CD14-positive monocyte (primary cell): ENCODE measurements at places on chromosomes 6 and 20. TPM values are rescaled to one million over a fixed set of nuclear protein-coding genes. Genes with fewer than 3 reads are reported as not detected.

- peaks cover 24% of the 10 kb centered on the region for H3K4me1 ChIP-seq
- H3K36me3 ChIP-seq = peaks cover 32% of the 10 kb centered on the region
- no peak overlapping the region for H3K4me3 ChIP-seq
- H3K27ac ChIP-seq = no peak overlapping the region
- no peak for DNase-seq
Measured at GRCh38 chr20:50550531-50550930, 40.3 kb downstream of the PTPN1 start.

DNA sequence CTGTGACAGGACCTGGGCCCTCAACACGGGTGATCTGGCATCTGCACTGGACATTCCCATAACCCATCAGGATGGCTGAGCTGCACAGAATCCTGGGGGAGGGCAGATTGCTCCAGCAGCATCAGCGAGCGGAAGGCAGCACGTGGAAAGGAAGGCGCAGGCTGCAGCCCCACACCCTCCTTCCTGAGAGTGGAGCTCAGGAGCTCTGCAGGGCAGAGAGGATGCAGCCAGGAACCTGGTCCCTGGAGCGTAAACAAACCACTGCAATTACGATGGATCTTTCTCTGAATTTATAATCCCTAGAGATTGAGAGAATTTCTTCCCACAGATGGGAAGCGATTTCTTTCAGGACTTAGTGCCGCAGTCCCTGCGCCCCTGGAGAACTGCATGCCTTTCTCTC lies 39.7 kb upstream of the EMILIN3 start:
- no peaks in the 10 kb centered on the region for H3K27me3 ChIP-seq
- H3K27ac ChIP-seq = no peak overlapping the region
- no peak for DNase-seq
- H3K4me1 ChIP-seq = peaks cover 7% of the 10 kb centered on the region
- no peak overlapping the region for H3K4me3 ChIP-seq

- no peak overlapping the region for H3K4me3 ChIP-seq
- H3K27ac ChIP-seq = no peak overlapping the region
Measured at GRCh38 chr6:63793465-63794137, 158.0 kb downstream of the PHF3 start.

DNA sequence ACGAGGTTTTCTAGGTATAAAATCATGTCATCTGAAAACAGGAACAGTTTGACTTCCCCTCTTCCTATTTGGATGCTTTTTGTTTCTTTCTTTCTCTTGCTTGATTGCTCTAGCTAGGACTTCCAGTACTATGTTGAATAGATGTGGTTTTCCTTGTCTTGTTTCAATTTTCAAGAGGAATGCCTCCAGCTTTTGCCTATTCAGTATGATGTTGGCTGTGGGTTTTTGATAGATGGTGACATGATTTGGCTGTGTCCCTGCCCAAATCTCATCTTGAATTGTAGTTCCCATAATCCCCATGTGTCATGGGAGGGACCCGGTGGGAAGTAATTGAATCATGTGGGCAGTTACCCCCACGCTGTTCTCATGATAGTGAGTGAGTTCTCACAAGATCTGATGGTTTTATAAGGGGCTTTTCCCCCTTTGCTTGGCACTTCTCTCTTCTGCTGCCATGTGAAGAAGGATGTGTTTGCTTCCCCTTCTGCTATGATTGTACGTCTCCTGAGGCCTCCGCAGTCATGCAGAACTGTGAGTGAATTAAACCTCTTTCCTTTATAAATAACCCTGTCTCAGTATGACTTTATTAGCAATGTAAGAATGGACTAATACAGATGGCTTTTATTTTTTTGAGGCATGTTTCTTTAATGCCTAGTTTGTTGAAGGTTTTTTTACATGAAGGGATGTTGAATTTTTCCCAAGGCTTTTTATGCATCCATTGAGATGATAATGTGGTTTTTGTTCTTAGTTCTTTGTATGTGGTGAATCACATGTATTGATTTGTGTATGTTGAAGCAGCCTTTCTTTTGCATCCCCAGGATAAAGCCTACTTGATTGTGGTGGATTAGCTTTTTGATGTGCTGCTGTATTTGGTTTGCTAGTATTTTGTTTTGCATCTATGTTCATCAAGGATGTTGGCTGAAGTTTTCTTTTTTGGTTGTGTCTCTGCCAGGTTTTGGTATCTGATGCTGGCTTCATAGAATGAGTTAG lies 239.1 kb downstream of the THBS2 start:
- no peaks in the 10 kb centered on the region for H3K4me1 ChIP-seq
- no peaks in the 10 kb centered on the region for H3K36me3 ChIP-seq
- H3K4me3 ChIP-seq = no peak overlapping the region
- no peaks in the 10 kb centered on the region for H3K27me3 ChIP-seq

DNA sequence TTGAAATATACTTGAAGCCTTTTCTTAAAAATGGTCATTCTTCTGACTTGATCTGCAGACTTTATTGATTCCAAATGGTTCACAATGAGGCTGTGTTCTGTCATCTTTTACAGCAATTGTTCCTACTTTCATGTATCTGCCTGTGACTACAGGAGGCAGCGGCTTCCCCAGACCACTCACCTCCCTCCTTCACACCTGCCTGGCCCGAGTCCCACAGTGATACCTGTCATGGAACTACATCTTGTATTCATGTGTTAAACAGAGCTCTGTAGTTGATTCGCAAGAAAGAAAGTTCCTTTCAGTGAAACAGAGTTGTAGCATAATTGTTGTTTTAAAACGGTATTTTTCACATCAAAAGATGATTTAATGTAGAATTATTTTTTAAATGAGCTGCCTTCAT lies 673.5 kb upstream of the AGPAT4 start:
- H3K27me3 ChIP-seq = no peaks in the 10 kb centered on the region
- no peaks in the 10 kb centered on the region for H3K36me3 ChIP-seq
- H3K4me1 ChIP-seq = no peaks in the 10 kb centered on the region

DNA sequence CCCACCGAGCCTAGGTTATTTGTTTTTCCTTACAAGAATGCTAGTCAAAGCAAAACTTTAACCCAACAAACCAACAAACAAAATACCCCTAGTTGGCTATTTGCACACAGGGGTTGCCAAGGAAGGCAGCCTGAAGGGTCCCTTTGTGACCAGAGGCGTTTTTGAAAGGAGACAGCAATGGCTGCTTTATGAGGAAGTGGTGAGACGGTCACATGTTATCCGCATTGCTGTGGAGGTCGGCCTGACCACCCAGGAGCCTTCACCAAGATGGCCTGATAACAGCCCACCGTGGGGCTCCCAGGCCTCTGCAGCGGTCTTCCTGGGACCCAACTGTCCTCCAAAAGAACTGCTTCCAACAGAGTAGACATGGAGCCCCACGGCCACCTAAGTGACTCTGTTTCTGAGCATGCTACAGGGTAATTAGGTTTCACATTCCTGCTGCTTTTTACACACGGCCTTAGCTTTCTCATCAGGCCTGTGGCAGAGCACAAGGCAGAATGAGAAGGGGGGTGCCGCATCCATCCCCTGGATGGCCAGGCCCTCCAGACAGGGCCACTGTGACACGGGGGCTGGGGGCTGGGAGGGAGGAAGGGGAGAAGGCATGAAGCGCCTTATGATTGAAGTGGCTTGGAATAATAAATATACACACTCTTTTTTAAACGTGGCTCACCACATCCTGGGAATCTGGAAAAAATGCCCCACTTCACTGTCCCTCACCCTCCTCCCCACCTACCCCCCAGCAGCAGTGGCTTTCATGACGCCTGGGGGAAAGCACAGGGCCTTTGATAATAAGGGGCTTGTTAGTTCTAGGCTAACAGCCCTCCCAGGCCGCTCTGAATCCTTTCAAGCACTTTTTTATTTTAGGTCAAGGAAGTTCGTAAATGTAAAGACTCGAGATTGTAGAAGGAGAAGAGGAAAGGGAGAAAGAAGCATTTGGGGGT lies 86.0 kb downstream of the CLIC5 start:
- H3K4me1 ChIP-seq = no peaks in the 10 kb centered on the region
- no peak overlapping the region for H3K27ac ChIP-seq
- H3K27me3 ChIP-seq = no peaks in the 10 kb centered on the region

DNA sequence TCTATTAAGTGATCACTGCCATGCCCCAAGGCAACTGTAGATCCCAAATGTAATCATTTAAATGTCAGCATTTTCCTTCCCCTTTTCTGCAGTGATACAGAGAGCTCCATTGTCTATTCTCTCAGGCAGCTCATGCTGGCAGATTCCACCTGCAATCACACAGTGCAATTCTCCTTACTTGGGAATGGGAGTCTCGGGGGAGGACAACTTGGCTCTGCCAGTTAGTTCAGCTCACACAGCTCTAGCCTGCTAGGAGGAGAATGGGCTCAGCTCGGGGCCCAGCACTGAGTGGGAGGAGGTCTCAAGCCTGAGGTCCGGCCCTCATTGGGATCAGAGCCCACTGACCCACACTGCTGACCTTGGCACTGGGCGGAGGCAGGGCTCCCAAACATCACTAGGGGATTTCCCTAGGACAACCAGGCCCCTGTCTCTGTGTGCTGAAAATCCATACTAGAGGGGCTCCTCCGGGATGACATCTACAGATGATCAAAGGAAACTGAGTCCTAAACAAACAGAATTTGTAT lies 109.2 kb upstream of the ASF1A start:
- no peak for DNase-seq
- H3K4me1 ChIP-seq = peaks cover 42% of the 10 kb centered on the region

DNA sequence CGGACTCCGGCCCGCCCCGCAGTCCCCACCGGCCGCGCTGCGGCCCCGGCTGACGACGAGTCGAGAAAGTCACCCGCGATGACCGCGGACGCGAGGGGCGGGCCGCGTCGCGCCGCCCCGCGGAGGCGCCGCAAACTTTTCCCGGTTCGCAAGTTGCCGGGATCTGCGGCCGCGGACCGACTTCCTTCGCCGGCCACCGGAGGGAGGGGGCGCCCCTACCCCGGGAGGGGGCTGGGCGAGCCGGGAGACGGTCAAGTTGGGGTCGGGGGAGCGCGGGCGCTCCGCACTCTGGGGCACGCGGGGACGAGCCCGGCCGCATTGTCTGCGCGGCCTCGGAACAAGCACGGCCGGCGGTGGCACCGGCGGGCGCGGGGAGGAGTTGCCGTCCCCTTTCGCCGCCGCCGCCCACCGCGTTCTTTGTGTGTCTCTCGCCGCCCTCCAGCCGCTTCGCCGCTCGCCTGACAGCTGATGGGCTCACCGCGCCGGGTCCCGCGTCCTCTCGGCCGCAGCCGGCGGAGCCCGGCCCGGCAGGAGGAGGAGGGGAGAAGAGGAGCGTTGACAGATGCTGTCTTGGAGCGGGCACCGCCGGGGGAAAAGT lies 131.6 kb downstream of the OGFRL1 start:
- H3K4me3 ChIP-seq = peak overlapping the region; percentile 39
- H3K36me3 ChIP-seq = no peaks in the 10 kb centered on the region
- no peak for DNase-seq
- H3K4me1 ChIP-seq = peaks cover 13% of the 10 kb centered on the region

DNA sequence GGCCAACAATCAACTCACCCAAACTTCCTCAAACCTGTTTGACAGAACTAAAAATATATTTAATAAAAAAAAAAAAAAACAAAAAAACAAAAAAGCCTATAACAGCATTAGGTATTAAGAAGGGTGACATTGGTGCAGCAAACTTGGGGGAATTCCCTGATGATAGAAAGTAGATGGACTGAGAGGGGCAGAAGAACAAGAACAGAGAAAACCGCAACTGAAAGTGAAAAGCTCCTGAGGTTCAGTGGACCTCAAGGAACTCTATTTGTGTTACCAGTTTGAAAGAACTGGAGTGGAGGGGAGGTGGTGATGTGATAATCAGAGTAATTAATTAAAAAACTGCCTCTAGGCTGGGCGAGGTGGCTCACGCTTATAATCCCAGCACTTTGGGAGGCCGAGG lies 53.8 kb downstream of the MACROD2 start:
- no peak overlapping the region for H3K27ac ChIP-seq
- H3K27me3 ChIP-seq = no peaks in the 10 kb centered on the region

DNA sequence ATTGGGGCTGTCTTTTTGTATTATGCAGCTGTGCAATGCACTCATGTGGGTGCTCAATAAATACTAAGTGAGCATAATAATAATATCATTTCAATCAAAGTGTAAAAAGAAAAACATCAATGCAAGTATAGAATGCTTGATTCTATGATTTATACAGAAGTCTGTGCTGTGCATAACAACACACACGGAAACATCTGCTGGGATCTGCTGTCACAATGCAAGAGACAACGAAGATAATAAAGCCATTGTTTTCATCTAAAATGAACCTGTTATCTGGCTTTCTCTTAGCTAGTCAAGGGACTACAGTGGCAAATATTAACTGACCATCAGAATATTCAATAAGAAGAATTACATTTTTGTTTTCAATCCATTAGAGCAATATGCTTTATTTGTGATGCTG lies 1156.9 kb upstream of the MAP3K7 start:
- no peaks in the 10 kb centered on the region for H3K27me3 ChIP-seq
- no peak overlapping the region for H3K27ac ChIP-seq
- H3K36me3 ChIP-seq = no peaks in the 10 kb centered on the region
- H3K4me3 ChIP-seq = no peak overlapping the region

- no peak overlapping the region for H3K4me3 ChIP-seq
- H3K27ac ChIP-seq = no peak overlapping the region
- H3K4me1 ChIP-seq = no peaks in the 10 kb centered on the region
- no peak for DNase-seq
- no peaks in the 10 kb centered on the region for H3K36me3 ChIP-seq
Measured at GRCh38 chr6:154951345-154952200, 43.5 kb upstream of the TIAM2 start.

DNA sequence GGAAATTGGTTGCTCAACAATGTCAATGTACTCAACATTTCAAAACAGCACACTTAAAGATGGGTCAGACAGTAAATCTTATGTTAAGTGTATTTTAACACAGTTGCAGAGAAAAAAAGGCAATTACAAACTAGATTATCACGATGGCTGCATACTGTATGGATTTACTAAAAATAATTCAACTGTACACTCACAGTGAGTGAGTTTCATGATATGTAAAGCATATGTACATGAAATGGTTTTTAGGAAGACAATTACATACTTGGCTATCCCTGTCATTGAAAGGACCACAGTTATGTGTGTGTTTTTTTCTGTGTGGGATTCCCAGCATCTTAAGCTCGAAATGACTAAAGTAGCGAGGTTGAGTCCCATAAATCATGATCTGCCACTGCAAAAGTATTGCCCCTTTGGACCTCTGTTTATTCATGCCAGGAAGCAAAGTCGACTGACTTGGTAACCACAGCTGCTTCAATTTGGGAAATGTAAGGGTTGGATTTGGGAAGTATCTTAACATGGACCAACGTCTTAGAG lies 5.5 kb upstream of the SALL4 start:
- no peaks in the 10 kb centered on the region for H3K4me1 ChIP-seq
- peaks cover 18% of the 10 kb centered on the region for H3K27me3 ChIP-seq
- no peak for DNase-seq
- no peaks in the 10 kb centered on the region for H3K36me3 ChIP-seq
- H3K27ac ChIP-seq = no peak overlapping the region
- no peak overlapping the region for H3K4me3 ChIP-seq

DNA sequence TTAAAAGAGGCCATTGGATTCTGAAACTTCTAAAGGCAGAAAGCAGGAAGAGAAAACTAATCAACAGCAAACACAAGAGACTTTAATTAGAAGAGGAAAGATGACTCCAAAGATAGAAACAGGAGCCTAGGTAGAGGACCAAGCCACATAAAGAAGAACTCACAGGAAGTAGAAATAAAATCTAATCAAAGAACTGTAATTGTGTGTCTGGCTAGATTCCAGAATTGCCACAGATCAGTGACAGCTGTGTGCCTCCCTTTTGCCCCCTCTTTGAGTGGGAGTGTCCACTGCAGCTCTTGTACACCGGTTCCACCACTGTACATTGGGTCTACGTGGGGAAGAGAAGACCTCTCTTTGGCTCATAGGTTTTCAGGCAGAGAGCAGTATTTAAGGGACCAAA lies 22.3 kb upstream of the THEMIS start:
- no peaks in the 10 kb centered on the region for H3K4me1 ChIP-seq
- no peak overlapping the region for H3K4me3 ChIP-seq
- H3K36me3 ChIP-seq = no peaks in the 10 kb centered on the region
- no peak for DNase-seq

The FOXO3 gene
- 17.5 TPM for polyA plus RNA-seq

The PTK6 gene
- 0.66 TPM for polyA plus RNA-seq

The ANKRD66 gene
- not detected for polyA plus RNA-seq

The FILIP1 gene
- not detected in 2 replicates for polyA plus RNA-seq

The SPTLC3 gene
- not detected for polyA plus RNA-seq

The RAB32 gene
- polyA plus RNA-seq = 429 TPM

The CLPSL2 gene
- not detected in 2 replicates for polyA plus RNA-seq
